ENCODE measurements at places on chromosomes 16 and 17.
A peak's percentile ranks its signal among the peaks of the same experiment; 100 is the strongest.

DNA sequence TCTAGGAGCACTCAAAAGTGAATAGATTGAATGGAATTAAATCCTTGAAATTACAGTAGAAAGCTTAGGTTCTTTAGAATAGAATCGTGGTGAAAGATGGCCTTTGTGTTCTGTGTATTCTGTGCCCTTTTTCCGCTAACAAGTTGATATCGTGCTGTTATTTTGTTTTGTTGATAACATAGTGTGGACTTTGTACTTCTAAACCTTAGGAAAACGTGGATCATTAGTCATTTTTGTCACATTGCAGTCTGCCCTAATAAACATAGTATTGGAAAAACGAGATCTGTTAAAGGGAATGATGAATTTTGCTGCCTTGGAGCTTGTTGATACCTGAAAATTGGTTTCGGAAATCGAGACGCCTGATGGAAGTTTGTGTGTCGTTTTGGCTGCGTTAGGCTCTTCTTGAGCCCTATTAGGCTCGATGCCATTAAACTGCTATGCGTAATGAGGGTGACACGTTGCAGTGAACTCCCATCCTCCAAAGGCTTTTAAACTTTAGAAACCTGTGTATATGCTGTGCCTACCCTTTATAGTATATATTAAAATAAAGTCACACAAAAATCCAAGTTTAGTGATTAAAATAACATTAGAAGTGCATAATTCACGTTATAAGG lies 145.7 kb downstream of the PRKCA start:
- DNase-seq: no peak

DNA sequence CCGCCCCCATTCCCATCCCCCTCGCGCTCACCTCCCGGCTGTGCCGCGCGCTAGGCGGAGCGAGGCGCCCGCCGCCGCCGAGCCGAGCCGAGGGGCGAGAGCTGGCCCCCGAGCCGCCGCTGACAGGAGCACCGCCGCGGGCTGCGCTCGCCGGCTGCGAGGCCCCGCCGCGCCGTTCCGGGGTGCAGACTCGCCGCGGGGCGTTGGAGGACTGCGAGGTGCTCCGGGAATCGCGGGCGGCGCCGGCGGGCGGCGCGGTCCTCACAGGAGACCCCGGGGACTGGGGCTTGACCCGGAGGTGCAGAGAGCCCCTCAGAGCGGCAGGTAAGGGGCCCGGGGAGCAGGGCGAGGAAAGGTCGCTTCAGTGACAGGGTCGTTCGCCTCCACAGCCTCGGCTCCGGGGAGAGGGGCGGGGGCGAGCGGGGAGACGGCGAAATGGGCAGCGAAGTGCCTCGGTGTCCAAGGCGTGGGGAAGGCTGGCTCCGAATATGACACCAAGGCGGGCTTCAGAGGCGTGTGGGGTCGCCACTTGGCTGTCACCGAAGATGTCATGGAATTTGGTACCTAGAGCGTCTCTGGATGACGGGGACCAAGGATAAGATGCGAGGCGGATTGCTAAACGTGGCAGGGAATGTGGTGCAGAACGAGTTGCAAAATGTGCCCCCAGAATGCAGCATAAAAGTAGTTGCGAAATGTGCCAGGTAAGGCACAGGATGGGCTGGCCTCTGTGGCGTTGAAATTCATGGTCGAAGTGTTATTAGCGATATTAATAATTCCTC lies 580 bp downstream of the TANC2 start:
- peak; percentile 33 for DNase-seq

- no peak for DNase-seq
Observed at GRCh38 chr16:48014349-48015135, 141.3 kb downstream of the ABCC12 start.

GRCh38 chr17:76000755-76001521 lies at the start of gene CDK3:
TSS of gene CDK3 (plus strand) at chr17:76000855. CDS start at chr17:76001426, 571 bp downstream.
- DNase-seq: no peak

DNA sequence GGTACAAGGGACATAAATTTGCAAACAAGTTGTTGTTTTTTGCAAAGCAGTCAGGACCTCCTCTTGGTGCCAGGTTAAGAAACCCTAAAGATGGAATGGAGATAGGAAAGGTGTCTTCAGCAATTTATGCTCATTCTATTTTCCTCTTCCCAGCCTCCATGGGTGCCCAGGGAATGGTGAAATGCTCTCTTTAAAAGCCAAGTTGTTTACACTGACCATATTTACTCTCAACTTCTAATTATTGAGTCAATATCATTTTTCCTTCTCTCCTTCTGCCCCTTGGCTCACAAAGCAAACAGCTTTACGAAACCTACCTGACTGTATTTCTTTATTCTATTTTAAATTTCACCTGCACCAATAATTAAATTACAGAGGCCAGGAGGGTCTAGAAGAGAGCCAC lies 138.5 kb upstream of the IRX3 start:
- no peak for DNase-seq

- no peak for DNase-seq
Observed at GRCh38 chr16:80463326-80463725, 77.5 kb upstream of the DYNLRB2 start.

DNA sequence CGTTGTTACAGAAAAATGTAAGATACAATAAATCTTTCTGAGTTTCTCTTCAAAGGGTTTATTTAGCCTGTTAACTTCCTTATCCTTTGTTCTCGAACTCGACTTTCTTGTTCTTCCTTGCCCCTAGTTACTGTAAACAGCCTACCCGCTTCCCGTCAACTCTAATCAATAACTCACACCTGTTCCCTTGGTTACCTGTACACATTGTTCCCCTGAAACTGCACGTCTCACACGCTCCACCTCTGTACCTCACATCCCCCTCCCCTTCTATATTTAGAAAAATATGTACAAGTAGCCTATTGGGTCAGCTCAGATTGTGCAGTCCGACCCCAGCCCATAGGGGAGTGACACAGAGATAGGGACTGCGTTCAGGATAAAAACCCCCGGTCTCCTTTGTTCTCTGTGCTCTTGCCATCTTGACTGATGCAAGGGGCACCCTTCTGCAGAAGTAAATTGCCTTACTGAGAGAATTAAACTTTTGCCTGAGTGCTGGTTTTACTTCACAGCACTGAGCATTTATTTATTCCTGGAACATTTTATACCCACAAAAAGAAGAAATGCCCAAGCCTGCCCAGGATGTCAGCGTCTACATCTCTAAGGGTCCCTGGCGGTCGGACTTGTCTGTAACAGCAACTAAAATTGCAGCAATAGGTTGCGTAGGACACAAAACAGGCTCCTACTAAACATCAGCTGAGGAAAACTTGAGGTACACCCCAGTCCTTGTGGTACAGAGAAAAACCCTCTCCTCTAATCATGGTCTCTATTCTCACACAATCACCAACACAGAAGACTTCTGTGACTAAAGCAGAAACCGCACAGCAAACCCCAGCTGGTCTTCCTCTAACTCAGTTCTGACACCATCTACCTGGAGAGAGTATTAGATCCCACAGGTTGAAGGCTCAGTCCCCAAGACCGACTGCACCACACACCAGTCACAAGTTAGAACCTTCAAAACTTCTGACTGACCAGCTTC lies 11.3 kb downstream of the WDR45B start:
- no peak for DNase-seq

DNA sequence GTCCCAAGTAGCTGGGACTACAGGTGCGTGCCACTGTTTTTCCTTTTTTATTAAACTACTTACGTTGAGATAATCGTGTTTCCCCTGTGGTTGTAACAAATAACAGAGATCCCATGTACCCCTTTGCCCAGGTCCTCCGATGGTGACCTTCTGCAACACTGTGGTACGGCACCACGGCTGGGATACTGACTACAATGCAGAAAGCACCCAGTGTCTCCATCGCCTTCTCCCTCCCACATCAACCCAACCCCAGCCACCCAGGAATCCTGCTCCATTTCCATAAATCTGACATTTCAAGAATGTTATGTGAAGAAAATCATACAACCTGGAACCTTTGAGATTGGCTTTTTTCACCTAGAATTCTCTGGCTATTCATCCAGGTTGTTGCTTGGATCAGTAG lies 22.1 kb downstream of the MPRIP start:
- DNase-seq: no peak

Measured in stimulated activated CD8-positive, alpha-beta memory T cell treated with anti-CD3 and anti-CD28 coated beads, Interleukin-4, amount 100 ng/mL, for 4 hours (primary cell).